Kidney epithelial cell (primary cell): ENCODE measurements at places on chromosomes 4 and X.

GRCh38 chr4:43399726-43400125 is 507.2 kb downstream of the GRXCR1 start:
- DNase-seq = no peak

DNA sequence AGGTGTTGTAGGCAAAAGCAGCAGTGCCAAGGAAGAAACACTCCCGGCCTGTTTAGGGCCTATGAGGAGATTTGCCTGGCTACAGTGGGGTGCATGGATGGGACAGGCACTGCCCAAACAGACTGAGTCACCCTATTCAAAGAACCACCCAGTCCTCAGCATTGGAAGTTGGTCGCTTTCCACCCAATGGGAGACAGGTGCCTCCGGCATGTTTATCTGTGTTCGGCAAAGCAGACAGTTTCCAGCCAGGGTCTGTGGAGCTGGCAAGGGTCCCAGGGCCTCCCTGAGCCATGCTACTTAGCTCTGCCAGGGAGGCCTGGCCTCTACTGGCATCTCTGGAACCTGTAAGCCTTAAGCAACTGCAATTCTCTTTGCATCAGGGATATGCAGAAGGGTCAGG is 165.1 kb upstream of the ATP6AP2 start:
- no peak for DNase-seq

DNA sequence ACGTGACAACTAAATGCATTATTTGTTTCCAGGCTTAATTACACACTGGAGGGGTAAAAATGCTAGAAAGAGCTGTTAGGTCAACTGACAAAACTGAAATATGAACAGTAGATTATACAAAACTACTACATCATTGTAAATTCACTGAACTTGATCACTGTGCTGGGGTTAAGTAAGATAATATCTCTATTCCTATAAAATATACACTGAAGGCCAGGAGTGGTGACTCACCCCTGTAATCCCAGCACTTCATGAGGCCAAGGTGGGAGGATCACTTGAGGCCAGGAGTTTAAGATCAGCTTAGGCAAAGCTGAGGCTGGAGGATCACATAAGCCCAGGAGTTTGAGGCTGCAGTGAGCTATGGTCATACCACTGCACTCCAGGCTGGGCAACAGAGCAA is 31.8 kb upstream of the NKX6-1 start:
- no peak for DNase-seq

DNA sequence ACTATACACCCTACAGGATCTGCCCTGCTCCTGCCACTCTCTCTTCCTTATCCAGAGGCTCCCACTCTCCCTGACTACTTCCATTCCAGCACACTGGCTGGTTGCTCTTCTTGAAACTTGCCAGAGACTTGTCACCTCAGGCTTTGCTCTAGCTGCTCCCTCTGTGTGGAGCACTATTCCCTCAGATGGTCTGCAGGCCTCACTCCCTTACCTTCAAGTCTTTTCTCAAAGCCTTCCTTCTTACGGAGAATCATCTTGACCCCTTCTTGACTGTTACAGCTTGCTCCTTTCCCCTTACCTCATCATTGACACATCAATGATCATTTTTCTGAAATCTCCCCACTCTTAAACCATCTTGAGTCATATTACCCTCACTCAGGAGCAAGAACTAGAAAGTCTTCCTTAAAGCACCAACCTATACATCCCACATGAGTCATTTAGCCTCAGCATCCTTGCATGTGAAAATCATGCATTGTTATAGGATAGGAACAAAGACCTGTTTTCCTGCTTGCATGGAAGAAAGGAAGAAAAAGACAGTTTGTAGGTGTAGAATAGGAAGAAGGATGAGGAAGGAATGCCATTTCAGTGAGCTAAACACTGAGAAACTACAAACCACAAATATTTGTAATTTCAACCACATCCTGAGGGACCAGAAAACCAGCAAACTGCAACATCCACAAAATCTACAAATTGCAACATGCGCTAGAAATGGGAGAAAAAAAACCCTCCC is 55.7 kb downstream of the ANTXR2 start:
- DNase-seq = peak; percentile 63

- DNase-seq = no peak
Measured at GRCh38 chrX:129798888-129799287, 19.1 kb downstream of the SASH3 start.

DNA sequence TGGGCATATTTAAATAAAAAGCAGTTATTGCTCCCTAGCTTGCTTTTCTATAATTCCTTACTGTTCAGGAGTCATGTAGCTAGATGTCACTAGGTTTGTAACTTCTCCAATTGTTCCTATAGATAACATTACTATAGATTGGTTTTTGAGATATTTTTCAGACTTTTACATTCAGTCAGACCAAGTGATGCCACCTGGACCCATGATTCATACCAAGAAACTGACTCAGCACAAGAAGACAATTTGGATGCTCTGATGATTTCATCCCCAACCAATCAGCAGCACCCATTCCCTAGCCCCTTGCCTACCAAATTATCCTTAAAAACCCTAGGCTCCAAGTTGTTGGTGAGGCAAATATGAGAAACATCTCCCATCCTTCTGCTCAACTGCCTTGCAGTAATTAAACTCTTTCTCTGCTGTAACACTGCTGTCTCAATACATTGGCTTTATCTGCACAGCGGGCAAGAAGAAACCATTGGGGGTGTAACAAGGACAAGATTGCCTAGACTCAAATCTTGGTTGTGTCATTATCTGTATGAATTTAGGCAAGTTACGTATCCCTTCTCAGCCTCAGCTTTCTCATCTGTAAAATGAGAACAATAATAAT is 11.8 kb upstream of the NEIL3 start:
- no peak for DNase-seq

- DNase-seq = no peak
Measured at GRCh38 chr4:92433272-92433758, 129.5 kb downstream of the GRID2 start.

- DNase-seq = no peak
Measured at GRCh38 chrX:19350941-19351384, 7.2 kb downstream of the PDHA1 start.

GRCh38 chrX:63675716-63676115 is 109.3 kb downstream of the ARHGEF9 start:
- no peak for DNase-seq

DNA sequence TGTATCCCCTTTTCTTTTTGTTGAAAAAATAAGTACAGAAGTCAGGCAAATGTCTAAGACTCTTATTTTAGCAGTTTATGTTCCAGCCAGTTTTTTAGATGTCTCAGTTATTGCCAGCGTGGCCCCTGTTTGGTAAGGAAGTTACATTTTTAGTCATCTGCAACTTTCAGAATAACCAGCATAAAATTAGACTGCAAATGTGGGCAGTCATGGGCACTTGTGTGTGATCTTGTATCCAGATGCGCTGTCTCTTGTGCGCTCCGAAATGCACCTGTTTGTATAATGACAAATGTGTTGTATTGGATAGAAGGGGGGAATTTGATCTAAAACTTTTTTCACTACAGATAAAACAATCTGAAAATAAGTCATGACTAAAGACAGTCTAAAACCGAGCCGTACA is 44.3 kb upstream of the CLCN4 start:
- DNase-seq = no peak

- no peak for DNase-seq
Measured at GRCh38 chr4:109211671-109212070, 90.8 kb downstream of the COL25A1 start.

DNA sequence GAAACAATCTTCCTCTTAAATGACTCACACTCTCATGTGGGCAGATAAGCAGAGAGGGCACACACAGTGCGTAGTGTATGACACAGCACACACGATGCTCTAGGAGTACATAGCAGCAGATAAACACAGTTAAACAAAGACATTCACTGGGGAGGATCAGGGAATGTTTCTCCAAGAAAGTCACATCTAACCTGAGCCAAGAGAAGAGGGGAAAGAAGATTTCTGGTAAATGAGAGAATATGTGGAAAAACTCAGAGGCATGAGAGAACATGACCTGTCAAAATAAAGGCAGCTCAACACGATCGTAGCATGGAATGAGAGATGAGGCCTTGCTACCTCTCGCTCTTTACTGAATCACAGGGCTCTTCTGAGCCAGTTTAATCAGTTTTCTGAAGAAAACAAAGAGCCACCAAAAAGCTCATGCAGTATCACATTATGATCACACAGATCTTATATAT is 251.0 kb downstream of the ANK2 start:
- DNase-seq = peak; percentile 69

DNA sequence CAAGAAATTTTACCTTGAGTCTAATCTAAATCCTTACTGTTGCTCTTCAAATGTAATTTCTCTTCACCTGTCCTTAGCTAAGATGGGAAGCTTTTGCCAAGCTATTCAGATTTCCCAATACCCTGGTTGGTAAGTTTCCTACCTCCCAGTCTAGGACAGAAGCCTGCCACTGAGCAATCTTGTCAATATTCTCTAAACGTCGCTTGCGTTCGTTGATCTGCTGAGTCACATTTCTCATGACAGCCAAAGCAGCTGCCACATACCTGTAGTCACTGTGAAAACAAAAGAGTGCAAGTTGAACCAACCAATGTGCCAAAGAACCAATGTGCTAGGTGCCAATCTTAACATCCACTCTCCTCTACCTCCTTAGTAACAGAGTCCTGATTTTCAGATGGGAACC is 111.1 kb downstream of the ARHGEF9 start:
- no peak for DNase-seq

GRCh38 chrX:138504273-138504672 is 207.2 kb downstream of the FGF13 start:
- no peak for DNase-seq

DNA sequence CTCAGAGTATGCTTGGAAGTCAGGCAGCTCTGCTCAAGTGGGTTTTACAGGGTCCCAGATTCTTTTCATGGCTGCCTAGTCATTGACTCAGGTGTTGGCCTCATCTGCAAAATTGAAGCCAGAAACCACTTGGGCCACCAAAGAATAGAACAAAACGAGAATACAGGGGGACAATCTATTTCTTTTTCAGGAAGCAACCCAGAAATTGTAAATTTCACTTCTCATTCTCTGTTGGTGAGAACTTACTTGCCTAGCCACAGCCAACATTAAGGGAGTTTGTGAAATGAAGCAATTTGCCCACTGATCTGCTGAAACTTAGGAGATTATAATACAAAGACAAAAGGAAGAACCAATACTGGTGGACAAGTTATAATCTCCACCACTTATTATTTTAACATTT is 8.6 kb upstream of the TKTL2 start:
- no peak for DNase-seq

- DNase-seq = no peak
Measured at GRCh38 chr4:16150716-16151115, 66.9 kb upstream of the PROM1 start.

- no peak for DNase-seq
Measured at GRCh38 chrX:134794692-134795091, 136.4 kb upstream of the PLAC1 start.

DNA sequence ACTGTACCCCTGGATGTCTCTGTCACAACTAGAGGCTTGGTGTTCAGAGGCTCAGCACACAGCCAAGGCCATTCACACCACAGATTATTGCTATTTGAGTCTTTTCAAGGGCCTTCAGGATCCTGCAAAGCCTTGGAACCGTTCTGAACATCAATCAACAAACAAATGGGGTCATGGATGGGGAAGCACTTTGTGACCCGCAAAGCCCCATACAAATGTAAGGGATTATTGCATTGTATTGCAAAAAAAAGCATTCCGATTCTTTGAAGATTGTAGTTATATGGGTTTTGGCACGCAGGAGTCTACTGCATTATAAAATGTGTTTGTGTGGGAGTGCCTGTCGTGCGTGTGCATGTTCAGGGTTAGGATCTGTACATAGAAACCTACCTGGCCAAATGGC is 17.3 kb upstream of the BCORL1 start:
- no peak for DNase-seq

DNA sequence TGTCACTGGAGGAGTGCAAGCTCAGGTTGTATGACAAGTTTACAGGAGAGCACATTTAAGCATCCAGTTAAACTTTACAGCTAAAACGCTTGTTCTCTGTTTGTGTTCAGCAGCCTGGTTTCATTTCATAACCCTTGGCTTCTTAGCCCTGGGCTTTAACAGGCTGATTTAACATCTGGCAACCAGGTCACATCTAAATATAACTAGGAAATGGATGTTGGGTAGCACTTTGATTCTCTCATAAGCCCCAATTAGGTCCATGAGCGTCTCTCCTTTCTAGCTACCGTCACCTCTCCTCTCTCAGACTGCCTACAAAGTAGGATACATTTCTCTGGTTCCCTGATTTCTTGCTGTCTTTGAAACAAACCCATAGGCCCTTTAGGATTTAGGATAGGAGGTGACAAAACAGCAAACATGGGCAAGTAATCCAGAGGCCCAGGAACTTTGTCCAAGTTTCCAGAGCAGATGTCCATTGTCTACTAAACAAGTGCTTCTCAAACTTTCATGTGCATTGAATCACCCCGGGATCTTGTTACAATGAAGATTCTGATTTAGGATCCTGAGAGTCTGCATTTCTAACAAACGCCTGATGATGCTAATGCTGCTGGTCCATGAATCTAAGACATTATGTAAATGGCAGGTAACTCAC is 22.5 kb downstream of the OTUD6A start:
- no peak for DNase-seq

GRCh38 chr4:185361872-185362271 is 33.9 kb downstream of the LRP2BP start:
- DNase-seq = no peak

GRCh38 chr4:125357675-125358074 is 42.9 kb downstream of the FAT4 start:
- DNase-seq = no peak

GRCh38 chr4:143736861-143737260 is 36.4 kb upstream of the FREM3 start:
- no peak for DNase-seq

GRCh38 chr4:152618971-152619370 is 60.8 kb downstream of the TMEM154 start:
- DNase-seq = no peak

DNA sequence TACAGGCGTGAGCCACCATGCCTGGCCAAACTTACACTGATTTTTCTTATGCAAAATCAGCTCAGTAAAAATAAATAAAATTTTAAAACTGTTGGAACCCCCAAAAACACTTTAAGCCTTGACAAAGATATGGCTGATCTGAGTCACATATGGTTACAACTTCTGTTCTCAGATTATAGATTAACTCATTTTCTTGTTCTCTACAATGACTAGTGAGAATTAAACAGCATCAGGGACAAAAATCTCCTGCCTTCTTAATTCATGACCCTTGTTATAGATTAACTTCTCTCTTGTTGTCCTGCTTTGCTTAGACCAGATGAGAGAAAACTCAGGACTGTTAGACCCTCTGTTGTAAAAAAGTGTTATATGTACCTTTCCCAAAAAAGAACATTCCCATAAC is 24.2 kb upstream of the EXOC1L start:
- peak; percentile 7 for DNase-seq

GRCh38 chr4:103091601-103092223 is 7.9 kb downstream of the BDH2 start:
- DNase-seq = peak; percentile 34

DNA sequence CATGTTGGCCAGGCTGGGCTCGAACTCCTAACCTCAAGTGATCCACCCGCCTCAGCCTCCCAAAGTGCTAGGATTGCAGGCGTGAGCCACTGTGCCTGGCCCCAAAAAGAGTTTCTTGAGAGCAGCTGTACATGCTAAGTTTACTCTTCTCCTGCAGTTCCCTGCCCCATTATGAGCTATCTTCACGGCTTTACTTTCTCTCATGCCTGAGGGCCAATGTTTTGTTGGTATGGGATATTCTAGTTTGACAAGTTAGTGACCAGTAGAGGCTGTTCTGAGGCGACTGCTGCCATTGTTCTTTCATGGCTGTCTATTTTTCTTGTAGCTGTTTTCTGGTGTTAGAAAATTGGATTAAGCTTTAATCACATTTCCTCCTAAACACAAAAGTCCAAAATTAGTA is 78.0 kb upstream of the STX18 start:
- no peak for DNase-seq

GRCh38 chr4:119207051-119207450 is 5.5 kb upstream of the USP53 start:
- DNase-seq = no peak
